ENCODE measurements at places on chromosomes 1 and 21. TPM values are rescaled to one million over a fixed set of nuclear protein-coding genes. Genes with fewer than 3 reads are reported as not detected.

The PLA2G4A gene
- total RNA-seq = not detected

The C1orf87 gene
- not detected for total RNA-seq

The TLCD4 gene
- total RNA-seq = 0.32 TPM

The DYNLT5 gene
- 4.9 TPM for total RNA-seq

DNA sequence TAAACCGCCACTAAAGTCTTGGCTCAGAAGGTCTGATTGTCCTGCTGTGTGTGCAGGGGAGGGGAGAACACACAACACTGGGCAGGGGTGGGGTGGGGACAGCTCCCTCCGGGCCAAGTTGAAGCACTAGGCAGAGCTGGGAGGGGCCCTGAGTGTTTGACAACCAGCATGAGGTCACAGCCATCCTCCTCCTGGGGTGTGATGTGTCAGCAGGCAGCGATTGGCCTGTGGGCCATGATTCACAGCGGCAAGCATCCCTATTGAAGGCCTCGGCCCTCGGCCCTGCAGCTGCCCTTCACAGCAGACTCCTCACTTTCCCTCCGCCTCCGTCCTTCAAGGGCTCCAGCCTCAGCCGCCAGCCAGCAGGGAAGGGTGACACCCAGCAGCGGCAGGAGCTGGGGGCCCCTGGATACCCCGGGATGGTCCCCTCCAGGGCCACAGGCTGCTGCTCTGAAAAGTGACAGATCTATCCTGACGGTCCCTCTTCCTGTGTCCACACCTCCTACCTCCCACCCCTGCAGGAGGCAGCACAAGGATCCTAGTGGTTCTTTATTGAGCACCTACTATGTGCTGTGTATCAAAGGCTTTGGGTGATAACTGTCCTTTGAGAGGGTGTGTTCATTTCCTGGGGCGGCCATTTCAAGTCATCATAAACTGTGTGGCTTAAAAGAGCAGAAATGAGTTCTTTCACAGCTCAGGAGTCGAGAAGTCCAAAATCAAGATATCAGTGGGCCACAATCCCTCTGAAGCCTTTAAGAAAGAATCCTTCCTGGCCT lies 66.0 kb upstream of the SLC25A33 start:
- DNase-seq = peak; percentile 90

- DNase-seq = no peak
Measured at GRCh38 chr1:102886638-102887037, 221.7 kb downstream of the COL11A1 start.

- no peak for DNase-seq
Measured at GRCh38 chr1:902802-903201, 20.9 kb upstream of the SAMD11 start.

- DNase-seq = no peak
Measured at GRCh38 chr21:39161064-39161463, 22.2 kb downstream of the PSMG1 start.

DNA sequence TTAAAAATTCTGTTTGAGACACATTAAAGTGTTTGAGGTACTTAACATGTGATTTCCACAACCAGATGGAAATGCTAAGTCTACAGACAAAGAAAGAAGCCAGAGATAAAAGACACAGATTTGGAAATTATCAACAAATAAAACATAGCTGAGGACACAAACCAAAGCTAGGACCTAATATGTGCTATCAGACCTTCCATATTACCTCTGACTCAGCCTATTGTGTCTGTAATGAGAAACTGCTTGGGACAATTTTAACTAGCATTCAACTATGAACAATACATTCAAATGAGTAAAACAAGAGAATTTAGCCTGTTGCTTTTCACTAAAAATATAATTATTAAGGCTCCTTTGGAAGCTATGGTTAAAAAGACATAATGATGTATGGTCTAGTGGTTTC lies 54.6 kb downstream of the WNT2B start:
- no peak for DNase-seq

DNA sequence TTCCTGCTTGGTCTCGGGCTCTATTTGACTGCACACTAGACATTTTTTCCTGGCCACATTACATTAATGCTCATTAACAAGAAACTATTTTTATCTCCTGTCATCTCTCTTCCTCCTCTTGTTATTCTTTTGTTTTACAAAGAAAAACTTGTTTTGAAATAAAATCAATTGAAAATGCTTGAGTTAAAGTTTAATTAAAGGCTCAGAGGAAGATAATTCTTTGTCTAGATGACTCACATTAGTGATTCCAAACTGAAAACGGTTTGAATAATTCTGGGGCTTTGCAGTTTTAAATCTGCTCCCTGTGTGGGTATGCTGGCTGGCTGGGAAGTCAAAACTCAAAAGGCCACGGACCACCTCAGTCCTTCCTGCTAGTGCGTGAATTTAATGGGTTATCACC lies 29.6 kb downstream of the RGS5 start:
- peak; percentile 36 for DNase-seq

DNA sequence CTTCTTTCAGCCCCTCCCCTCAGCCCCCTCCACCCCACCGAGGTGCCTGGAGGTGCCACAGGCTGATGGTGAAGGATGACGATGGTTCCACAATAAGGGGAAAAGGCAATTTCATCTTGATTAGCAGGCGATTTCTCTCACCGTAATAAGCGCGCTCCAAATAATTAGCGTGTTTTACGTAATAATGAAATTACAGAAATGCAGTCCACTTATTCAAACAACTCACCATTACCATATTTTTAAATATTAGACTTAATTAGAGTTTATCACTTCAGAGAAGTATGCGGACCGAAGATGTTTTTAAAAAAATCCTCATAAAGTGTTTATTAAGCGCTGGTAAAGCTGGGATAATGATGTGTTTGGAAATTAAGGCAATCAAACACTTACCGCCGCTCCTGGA lies 14.9 kb downstream of the DMAP1 start:
- no peak for DNase-seq

- DNase-seq = no peak
Measured at GRCh38 chr1:227935826-227936225, 11.9 kb downstream of the WNT9A start.

DNA sequence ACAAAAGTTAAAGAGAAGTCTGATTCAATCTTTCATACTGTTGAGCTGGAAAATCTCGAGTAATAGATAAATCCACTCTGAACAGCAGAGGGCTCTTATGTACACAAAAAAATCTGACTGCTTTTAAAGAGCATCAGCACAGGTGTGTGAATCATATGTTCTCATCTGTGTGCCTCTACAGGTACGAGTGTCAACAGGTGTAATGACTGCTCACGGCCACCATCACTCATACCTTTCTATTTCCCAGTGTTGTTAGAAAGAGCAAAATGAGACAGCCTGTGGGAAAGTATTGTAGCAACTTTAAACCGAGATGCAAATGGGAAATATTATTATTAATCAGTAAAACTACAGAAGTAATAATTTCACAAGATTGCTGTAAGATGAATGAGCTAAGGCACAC lies 49.0 kb upstream of the SCAF4 start:
- no peak for DNase-seq

- DNase-seq = no peak
Measured at GRCh38 chr1:88221411-88221810, 462.7 kb upstream of the PKN2 start.
